HT1080 (cell line): ENCODE measurements at places on chromosomes 7 and 10. TPM values are rescaled to one million over a fixed set of nuclear protein-coding genes. Genes with fewer than 3 reads are reported as not detected.
A peak's percentile ranks its signal among the peaks of the same experiment; 100 is the strongest.

- no peak for DNase-seq
These were observed 63.3 kb upstream of the AGBL3 start for GRCh38 chr7:134922720-134923704.

- DNase-seq, result no peak
These were observed 6.8 kb upstream of the CDK6 start for GRCh38 chr7:92843034-92843760.

ITPRID1 gene
- not detected in 2 replicates for total RNA-seq

DNA sequence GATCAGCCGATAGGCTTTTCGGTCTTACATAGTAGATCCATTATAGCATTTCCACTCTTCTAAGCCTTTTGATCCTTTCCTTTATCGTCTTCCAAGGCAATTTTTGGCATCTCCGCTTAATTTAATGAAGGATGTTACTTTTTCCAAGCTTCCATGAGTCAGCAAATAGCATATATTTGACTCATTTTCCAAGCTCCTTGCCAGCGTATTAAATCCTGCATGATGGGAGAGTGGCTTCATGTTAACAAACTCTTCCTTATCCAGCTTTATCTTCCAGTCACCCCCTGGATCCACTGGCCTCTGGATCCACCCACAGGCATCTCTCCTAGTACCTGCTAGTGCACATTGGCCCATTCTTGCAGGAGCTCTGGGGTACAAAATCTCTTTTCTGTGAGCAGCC is 13.0 kb downstream of the OR9A2 start:
- peak; percentile 67 for DNase-seq

GTPBP4 gene
- 59.1 and 87.0 TPM in 2 replicates for total RNA-seq

DNA sequence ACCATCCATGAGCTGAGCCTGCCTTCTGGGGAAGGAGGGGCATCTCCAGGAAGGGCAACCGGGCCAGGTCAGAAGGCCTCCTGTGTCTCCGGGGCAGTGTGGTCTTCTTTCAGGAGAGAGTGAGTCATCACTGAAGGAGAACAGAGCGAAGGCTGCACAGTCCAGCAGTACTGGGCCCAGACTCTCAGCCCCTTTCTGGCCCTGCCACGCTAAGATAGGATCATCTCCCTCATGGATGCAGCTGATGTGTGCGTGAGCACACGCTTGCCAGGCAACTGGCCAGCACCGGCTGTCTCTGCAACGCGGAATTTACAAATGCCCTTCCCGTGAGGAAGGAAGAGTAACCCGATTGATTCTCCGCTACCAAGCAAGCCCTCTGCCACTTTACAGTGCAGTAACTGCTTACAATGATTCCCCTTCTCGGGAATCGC is 328.2 kb downstream of the TNS3 start:
- DNase-seq, result peak; percentile 71

GNGT1 gene
- not detected in 2 replicates for total RNA-seq

DNA sequence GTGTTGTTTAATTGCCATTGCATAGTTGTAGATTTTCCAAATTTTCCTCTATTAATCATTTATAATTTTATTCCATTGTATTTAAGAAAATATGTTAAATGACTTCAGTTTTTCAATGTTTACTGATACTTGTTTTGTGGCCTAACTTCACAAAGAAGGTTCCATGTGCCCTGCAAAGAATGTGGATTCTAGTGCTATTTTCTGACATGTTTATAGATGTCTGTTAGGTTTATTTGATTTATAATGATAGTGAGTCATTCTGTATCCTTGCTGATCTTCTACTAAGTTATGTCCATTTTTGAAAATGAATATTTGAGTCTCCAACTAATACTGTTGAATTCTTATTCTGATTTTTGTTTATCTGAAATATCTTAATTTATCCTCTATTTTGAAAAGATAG is 369.0 kb downstream of the MAGI2 start:
- no peak for DNase-seq

DNA sequence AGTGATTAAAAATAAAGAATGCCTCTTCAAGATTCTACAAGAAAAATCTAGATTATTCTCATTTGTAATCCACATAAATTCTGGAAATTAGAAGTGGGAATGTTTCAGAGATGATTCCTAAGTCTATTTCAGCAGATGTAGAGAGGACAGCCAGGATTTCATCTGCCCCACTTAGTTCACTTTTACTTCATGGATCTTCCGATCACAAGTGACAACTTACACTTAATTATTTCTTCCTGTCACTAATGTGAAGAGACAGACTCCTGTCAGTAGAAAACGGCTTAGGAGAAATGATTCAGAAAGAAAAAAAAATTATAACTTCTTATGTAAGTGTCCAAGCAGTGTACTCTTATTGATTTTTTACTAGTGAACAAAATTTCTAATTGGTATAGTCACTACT is 368.2 kb upstream of the SMIM30 start:
- no peak for DNase-seq

TBX20 gene
- total RNA-seq, result 0.57 and 0.74 TPM in 2 replicates

DNA sequence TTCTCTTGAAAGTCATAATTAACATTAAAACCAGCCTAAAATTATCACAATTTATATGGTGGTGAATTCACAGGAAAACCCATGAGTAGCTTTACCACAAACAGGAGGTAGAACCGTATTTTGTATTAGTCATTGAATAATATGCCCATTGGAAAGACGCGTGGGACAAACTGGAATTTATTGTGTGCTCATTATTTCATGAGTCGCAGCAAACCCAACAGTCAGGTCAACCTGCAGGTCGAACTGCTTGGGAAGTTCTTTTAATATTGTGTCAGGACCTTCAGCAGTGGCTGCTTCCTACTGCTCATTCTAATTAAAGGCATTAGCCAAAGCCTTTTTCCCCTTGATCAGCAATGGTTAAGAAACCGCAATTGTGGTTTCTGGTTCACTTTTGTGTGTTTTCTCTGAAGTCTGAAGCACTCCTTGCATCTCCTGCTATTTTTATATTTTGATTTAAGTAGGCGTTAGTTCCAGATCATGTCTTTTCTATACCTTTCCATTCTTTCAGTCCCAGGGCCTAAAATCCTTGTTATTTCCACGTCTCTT is 100.1 kb downstream of the RAB11FIP2 start:
- peak; percentile 81 for DNase-seq

DNA sequence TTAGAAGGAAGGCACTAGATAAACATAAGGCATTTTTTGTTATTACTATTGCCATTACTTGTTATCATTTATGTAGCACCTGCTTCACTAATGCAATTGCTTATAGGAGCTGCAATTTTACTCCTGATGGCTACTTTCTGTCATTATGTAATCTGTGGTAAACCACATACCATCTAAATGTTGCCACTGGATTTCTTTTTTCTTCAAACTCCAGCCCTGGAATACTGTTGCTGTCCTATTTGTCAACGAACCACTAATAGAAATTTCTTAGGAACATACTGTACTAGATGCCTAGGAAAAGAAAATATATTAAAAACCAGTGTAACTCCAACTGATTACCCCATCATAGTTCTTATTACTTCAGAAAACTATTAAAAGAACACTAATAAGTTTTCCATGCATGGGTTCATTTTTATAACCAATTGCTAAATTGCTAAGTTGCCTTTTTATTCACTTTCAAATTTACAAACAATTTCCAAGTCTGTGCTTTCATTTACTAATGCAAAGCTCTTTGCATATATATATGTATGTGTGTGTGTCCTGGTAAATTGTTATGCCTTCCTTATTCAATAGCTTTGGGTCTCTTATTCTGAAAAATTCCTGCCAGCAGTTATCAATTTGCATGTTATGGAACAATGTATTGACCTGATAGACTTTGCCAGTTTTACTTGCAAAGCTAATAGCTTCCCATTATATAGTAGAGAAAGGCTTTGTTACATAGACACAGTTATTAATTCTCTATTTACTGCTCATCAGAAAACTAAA is 287.4 kb downstream of the EXOC4 start:
- DNase-seq, result no peak

- no peak for DNase-seq
These were observed 71.2 kb upstream of the FAM20C start for GRCh38 chr7:121002-121785.

DNA sequence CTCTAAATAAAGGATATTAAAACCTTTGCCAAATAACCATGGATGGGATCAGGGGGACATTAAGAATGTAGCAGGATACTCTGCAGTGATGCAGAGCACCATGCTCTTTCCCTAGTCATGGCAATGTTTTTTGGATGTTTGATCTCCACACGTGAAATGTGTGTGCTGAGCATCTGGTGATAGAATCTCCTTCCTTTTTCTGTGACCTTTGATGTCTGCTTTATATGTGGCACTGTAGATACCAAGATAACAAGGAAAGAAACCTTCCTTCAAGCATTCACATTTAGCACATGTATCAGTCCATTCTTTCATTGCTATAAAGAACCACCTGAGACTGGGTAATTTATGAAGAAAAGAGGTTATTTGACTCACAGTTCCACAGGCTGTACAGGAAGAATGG is 87.7 kb upstream of the CYP2C9 start:
- DNase-seq, result no peak
